ENCODE measurements at places on chromosomes 1 and 21.

GRCh38 chr1:158330391-158331105, 783 bp downstream of the CD1B start:
- DNase-seq = no peak

DNA sequence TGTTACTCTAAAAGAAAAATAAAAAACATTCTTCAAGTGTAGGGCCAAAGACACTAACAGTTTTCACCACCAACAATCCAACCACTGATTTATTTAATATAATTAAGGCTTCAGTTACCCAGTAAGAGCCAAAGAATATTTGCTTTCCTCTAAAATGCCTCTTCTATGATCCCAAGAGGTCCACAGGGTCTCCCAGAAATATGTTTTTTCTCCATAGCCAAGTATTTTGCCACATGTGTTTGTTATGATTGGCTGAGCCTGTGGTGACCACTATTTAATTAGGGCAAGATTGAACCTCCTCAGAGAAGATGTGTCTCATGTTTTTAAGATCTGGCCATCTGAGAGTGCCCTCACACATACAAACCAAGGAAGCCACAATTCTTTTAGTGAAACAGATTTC, 135.9 kb downstream of the TPR start:
- no peak for DNase-seq

GRCh38 chr1:201606096-201606495, 67.2 kb downstream of the NAV1 start:
- DNase-seq = no peak

DNA sequence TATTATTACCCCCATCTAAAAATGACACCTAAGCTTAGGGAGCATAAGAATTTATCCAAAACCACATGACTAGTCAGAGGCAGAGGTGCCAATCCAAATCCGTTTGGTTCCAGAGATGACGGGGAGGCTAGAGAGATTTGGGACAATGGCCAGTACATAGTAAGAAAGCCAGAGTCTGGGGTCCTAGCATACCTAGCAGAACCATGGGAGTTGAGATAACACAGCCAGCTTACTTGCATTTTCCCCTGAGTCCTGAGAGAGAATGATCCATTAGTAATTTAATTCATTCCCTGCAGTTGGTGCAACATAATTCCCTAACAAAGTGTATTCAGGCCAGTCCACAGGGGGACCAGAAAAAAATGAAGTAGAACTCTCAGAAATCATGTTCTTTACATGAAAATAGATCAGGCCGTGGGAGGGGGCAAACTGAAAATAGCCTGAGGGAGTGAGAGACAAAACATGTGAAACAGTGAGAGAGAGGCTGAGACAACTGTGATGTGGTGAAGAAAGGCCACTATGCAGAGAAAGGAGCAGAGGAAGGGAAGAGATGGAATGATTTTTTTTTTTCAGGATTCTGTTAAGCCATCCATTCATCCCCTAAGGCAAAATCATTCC, 243.3 kb downstream of the BRINP2 start:
- DNase-seq = no peak

- no peak for DNase-seq
Measured at GRCh38 chr1:112506306-112506705, 2.5 kb upstream of the WNT2B start.

DNA sequence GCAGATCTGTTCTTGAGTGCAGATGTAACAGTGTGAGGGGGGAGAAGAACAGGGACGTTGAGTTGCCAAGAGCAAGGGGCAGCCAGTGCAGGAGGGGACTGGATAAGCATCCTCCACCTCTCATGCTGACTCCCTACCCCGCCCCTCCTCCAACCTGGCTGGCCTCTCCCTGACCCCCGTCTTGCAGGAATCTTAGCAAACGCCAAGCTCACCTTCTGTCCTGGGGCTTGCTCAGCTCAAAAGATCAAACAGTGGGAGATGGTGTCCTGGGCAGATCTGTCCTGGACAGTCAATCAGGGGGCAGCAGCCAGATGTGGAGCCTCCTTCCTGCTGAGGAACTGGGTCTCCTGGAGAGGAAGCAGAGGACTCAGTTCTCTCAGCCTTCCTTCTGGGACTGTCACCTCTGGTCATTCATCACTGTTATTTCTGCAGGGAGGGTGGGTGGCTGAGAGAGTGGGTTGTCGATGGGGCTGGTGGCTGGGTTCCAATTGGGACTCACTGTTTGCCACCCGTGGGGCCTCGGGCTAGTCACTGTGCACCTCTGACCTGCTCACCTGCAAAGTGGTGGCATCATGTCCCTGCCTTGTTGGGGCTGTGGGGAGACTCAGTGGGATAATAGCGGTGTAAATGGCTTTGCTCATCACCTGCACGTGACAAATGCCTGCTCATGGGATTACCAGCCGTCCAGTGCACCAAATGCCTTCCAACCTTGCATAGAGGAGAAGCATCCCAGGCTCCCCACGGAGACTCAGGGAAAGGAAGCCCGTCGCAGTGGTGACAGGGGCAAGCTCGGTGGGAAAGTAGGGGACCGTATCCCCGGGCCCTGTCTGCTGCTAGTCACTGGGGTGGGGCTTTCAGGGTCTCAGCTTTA, 154.4 kb downstream of the PTPRU start:
- DNase-seq = no peak

DNA sequence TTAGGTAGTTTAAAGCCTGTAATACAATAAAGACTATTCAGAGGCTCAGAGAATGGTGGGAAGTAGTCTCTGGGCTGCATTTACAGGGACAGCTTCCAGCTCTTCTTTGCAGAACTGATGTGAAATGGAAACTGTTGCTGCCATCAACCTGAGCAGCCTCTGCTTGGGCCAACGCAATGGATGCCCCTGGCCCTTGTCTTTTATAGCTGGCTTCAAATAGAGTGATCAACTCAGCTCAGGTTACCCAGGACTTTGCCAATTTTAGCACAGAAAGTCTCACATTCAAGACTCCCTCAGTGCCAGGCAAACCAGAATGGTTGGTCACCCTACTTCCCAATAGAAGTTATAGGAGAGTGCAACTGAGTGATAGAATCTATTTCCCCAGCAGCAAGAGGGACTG, 18.1 kb upstream of the GALNT2 start:
- no peak for DNase-seq

GRCh38 chr21:31318971-31319370, 25.1 kb downstream of the TIAM1 start:
- DNase-seq = no peak

- no peak for DNase-seq
Measured at GRCh38 chr1:175808999-175809398, 65.6 kb upstream of the TNR start.

DNA sequence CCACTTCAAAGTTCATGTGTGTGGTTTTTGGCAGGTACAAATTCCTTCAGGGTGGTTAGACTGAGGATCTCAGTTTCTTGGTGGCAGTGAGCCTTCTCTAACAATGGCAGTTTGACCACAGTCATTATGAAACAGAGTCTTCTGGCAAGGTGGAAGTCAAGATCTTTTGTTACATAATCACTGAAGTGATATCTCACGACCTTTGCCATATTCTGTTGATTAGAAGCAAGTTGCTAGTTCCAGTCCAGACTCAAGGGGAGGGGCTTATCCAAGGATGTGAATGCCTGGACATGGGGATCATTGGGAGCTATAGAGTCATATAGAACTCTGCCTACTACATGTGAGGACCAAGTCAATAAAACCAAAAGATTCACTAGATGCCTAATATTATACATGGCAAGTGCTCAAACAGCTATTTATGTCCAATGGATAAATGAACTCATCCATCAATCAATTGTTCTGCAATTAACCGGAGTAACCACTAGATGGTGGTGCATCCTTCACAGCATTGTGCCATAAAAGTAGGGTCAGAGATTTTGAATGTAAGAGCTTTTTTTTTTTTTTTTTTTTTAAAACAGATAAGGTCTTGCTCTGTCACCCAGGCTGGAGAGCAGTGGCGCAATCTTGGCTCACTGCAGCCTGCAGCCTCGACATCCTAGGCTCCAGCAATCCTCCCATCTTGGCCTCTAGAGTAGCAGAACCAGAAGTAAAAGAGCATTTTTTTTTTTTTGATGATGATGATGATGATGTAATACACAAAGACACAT, 131.9 kb downstream of the CRB1 start:
- peak; percentile 77 for DNase-seq

GRCh38 chr1:25642574-25643108, 26.1 kb downstream of the MAN1C1 start:
- peak; percentile 44 for DNase-seq

DNA sequence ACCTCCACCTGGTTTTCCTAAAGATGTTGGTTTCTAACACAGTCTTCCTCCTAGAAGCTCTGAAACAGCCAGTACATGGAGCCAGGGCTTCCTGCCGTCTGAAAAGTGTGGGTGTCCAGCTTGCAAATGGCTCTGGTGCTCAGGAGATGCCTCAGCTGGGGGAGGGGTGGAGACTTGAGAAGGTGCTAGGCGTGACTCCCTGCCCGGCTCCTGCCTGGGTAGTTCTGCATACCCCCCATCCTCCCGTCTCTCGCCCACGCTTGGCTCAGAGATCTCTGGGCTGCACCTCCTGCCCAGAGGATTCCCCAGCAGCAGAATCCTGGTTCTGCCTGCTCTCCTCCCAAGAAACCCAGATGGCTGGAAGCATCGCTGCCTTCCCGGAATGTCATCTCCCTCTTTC, 16.9 kb downstream of the STUM start:
- DNase-seq = no peak

GRCh38 chr1:58363585-58363984, 182.9 kb downstream of the OMA1 start:
- DNase-seq = no peak

GRCh38 chr1:36092798-36093185, 4.1 kb downstream of the ADPRS start:
- no peak for DNase-seq

DNA sequence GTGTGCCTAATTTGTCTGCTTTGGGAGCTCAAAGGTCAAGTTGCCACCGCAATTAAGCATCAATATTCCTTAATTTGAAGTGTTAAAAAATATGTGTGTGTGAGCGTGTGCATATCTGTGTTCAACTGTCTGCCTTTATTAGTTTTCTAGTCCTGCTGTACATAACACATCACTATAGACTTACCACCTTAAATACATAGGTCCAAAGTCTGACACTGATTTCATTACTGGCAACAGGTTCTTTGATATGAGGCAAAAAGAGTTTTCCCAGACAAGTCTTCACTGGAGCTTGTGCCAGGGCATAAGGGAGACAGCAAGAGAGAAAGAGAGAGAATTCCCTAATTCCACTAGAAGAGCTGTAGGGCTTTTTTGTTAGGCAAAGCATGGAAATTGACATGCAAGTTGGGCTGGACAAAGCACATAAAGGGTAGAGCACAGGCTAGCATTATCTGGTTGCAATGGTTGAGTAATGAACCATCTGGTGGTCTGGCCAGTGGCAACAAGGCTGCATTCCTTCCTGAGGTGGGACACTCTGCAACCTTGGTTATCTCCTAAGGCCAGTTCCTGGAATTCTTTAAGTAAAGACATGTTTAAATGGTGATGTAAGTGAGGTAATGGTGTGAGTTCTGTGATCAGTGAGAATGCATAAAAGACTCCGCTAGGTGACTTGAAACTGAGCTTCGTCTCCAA, 457.2 kb upstream of the ADAMTS5 start:
- DNase-seq = no peak

GRCh38 chr1:156075162-156075561, 7.1 kb downstream of the MEX3A start:
- DNase-seq = no peak

- DNase-seq = no peak
Measured at GRCh38 chr1:52751589-52752483, 25.6 kb downstream of the ZYG11B start.

DNA sequence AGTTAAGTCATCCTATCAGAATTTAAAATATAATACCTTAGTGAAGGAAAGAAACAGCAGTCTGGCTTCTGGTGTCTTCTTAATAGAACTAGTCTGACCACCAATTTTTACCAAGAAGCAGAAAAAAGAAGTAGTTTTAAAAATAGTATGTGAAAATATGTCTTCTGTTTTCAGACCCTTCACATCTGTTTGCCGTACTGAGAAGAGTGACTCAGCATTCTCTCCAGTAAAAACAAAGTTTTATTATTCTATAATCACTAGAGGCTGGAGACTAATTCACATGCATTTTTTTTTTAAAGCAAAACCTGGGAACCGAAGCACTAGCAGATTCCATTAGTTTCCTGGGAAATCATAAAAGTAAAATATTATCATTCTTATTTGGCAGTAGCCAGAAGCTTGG, 163.8 kb downstream of the COL24A1 start:
- DNase-seq = no peak

DNA sequence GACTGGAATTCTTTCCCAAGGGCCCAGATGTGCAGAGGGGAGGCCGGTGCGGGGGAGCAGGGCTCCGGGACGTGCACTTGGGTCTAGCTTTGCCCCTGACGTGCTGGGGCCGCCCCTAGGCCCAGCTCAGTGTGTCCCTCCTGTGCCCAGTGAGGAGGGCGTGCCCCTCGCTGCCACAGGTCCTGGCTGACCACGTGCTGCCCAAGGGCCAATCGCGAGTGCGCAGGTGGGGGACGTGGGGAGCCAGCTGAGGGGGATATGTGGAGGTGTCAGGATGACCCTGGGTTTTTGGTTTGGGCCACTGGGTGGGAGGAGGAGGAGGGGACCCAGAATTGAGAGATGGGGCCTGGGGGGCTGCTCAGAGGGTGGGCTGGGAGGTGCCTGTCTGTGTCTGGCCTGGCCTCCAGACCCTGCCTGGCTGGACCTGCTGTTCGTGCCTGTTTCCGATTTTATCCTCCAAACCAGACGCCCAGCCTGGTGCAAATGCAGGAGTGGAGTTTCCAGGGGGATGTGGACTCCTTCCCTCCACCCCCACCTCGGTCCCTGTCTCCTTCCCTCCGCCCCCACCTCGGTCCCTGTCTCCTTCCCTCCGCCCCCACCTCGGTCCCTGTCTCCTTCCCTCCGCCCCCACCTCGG, 6.1 kb upstream of the RNF223 start:
- DNase-seq = no peak

- DNase-seq = no peak
Measured at GRCh38 chr1:51643362-51643761, 26.5 kb downstream of the OSBPL9 start.

GRCh38 chr1:239976130-239976968, 115.3 kb upstream of the FMN2 start:
- peak; percentile 8 for DNase-seq

- no peak for DNase-seq
Measured at GRCh38 chr21:44590311-44590721, 2.0 kb downstream of the KRTAP10-6 start.

GRCh38 chr1:100806601-100807000, 87.1 kb downstream of the VCAM1 start:
- DNase-seq = no peak

- DNase-seq = no peak
Measured at GRCh38 chr1:58465825-58466629, 80.5 kb downstream of the OMA1 start.
